ENCODE measurements at places on chromosomes 6 and 20.
A peak's percentile ranks its signal among the peaks of the same experiment; 100 is the strongest.

- DNase-seq: no peak
Measured at GRCh38 chr6:22631091-22631490, 61.7 kb downstream of the HDGFL1 start.

- no peak for DNase-seq
Measured at GRCh38 chr6:139580592-139581484, 206.4 kb upstream of the CITED2 start.

- peak; percentile 22 for DNase-seq
Measured at GRCh38 chr6:33191383-33192104, 723 bp downstream of the COL11A2 start.

DNA sequence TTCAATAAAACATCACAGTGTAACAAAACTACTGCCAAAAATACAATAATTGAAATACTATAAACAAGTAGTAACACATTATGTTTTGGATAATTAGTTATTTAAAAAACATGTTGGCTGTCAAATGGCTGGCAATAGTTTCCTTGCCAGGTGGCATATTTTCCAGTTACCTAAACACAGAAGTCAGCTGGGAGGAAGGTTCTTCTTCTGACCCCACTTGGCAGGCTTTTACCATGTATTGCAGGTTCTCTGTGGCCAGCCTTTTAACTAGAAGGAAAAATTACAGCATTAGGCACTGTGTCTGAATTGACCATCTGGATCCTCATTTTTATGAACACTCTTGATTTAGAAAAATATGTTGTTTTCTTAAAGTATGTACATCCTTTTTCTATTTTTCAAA lies 131.4 kb downstream of the MMS22L start:
- DNase-seq: no peak

GRCh38 chr20:59994697-59995122 lies 36.5 kb downstream of the CDH26 start:
- no peak for DNase-seq

DNA sequence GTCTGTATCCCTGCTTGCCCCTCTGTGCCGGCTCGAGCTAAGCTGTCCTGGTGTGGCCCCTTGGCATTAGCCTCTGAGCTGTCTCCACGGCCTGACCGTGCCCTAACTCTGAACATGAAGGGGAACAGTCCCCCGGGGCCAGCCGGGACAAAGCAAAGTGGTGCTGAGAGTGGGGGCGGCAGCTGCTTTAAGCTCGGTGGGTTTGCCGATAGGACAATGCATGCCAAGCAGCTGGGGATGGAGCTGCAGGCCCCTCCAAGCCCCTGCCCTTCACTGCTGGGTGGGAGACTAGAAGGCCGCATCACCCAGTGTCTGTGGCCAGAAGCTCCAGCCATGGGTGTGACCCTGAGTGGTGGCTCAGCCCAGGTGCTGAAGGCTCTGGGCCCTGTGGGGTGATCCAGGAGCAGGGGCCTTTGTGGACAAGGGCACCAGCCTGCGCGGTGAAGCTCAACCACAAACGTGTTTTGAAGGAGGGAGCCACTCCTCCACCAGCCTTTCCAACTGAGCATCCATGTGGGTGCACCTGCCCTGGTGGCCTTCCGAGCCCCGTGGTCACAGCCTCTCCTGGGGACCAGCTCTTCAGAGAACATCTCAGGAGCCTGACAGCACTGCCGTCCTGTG lies 242.5 kb downstream of the ERMARD start:
- no peak for DNase-seq

GRCh38 chr6:112979830-112980229 lies 632.7 kb downstream of the RFPL4B start:
- DNase-seq: peak; percentile 32

GRCh38 chr20:53785320-53785719 lies 191.7 kb upstream of the ZNF217 start:
- DNase-seq: no peak

DNA sequence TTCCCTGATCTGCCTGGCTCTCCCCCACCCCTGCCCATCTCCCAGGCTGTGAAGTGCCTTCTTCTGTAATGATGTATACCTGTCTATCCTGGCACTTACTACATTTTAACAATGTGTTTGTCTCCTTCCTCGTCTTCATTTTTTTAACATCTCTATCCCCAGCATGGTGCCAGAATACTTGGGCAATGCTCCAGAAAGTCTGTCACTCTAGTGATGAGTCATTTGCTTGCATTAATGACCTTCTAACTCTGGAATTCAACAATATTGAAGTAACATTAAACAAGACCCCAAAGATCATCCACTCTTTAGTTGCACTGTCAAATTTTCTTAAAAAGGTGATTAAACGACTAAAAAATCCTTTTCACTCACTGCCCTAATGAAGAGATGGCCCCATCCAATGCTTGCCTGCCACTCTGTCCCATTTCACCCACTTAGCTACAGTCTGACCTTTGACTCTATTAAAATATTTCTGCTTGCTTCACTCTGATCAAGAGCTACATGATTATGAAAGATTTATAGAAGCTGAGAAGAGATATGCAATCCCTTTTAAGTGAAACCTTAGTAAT lies 7.7 kb upstream of the KLHL31 start:
- DNase-seq: peak; percentile 35

GRCh38 chr6:145034664-145035063 lies 700.7 kb downstream of the EPM2A start:
- no peak for DNase-seq

GRCh38 chr6:159692303-159693127 lies 526 bp downstream of the SOD2 start:
- peak; percentile 29 for DNase-seq

- DNase-seq: no peak
Measured at GRCh38 chr6:156430386-156430785, 346.8 kb upstream of the ARID1B start.
